ENCODE measurements at places on chromosomes 1 and 21.

DNA sequence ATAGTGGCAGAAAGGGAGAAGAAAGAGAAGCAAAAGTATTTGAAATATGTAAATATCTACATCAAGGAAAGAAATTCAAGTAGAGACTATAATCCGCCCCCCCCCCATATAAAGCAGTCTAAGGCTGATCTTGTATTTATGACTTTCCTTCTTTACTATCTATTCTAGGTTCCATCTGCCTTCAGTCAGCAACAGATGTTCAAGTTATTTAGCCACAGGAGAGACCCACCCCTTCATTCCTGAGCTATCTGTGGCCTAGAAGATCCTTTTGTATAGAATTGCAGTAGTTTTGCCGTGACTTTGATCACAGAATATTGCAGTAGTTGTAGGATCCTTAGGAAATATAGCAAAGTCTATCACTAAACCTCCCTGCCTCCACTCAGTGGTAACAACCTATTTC lies 10.7 kb upstream of the BSDC1 start:
- DNase-seq = no peak

DNA sequence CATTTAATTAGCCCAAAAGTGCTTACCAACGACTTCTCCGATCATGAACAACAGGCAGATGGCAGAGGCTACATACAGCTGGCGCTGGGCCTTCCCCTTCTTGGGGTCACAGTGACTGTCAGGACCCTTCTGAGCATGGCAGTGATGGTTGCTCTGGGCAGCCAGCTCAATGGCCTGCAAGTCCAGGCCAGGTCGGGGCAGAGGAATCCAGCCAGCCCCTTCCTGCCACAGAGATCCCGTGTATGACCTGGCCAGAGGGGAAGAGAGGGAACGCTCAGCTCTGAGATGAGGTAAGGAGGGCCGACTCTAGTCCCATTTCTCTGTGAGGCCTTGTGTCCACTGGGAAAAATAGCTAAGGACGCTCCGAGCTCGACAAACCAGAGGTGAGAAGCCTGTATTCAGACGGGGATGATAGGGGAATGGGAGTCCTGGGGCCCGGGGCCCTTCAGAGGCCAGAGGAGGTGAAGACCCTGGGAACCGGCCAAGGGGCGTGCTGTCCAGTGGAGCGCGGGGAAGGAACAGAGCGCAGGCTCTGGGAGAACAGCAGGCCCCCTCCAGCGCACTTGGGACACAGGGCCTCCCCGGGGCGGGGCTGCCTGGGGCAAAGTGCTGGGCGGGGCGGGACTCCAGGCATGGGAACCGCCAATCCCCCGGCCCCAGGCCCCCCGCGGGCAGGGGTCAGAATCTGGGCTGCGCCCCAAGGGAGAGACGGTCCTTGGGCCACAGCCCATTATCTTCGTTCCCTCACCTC lies 772 bp downstream of the SLC30A2 start:
- DNase-seq = no peak

DNA sequence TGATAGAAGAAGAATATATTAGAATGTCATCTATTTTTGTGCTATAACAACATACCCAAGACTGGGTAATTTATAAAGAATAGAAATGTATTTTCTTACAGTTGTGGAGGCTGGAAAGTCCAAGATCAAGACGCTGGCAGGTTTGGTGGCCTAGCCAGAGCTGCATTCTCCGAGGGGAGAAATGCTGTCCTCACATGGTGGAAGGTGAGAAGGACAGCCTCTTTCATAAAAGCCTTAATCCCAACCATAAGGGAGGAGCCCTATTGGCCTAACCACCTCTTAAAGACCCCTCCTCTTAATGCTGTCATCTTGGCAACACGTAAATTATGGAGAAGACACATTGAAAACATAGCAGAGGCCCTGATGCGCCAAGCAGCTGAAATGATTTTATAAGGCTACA lies 60.1 kb upstream of the KAZN start:
- no peak for DNase-seq

- no peak for DNase-seq
Observed at GRCh38 chr1:18991585-18991984, 35.1 kb upstream of the IFFO2 start.
